Stimulated activated CD8-positive, alpha-beta memory T cell treated with anti-CD3 and anti-CD28 coated beads, Interleukin-7, amount 100 ng/mL, for 1 hour (primary cell): ENCODE measurements at places on chromosomes 2 and 18.

- DNase-seq, result no peak
Measured at GRCh38 chr18:32909798-32910561, 137.2 kb upstream of the KLHL14 start.

DNA sequence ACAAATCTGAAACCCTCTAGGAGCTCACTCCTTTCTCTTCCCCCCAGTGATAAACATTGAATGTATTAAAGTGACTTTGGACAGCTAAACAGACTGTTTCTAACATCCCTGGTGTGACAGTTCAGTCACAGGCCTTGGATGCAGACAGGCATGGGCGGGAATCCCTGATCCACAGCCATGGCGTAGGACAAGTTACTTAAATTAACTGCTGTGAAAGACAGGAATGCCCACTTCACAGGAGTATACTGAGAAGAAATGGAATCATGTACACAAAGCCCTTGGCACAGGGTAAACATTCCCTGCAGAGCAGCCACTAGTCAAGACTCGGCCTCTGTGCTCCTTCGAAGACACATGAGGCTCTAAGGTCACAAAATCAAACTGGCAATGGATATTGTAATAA lies 34.0 kb downstream of the FARSB start:
- no peak for DNase-seq

GRCh38 chr18:47316924-47317323 lies 65.5 kb upstream of the SKOR2 start:
- no peak for DNase-seq

DNA sequence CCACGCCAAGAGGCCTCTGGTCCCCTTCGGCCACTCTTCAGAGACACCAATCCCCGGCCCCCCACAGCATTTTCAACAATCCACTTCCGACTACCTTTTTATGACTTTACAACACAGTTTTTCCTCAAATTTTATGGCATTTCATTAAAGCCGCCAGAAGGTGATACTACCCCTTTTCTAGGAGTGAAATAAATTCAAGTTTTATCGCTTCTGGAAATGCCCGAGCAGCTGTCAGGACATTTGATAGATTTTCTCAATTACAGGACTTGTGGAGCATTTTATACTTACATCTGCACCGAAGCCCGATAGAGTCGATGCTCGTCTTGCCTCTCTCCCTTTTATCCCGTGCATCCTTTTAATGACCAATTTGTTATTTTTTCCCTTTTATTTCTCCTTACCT lies 108.1 kb upstream of the CREB1 start:
- no peak for DNase-seq

DNA sequence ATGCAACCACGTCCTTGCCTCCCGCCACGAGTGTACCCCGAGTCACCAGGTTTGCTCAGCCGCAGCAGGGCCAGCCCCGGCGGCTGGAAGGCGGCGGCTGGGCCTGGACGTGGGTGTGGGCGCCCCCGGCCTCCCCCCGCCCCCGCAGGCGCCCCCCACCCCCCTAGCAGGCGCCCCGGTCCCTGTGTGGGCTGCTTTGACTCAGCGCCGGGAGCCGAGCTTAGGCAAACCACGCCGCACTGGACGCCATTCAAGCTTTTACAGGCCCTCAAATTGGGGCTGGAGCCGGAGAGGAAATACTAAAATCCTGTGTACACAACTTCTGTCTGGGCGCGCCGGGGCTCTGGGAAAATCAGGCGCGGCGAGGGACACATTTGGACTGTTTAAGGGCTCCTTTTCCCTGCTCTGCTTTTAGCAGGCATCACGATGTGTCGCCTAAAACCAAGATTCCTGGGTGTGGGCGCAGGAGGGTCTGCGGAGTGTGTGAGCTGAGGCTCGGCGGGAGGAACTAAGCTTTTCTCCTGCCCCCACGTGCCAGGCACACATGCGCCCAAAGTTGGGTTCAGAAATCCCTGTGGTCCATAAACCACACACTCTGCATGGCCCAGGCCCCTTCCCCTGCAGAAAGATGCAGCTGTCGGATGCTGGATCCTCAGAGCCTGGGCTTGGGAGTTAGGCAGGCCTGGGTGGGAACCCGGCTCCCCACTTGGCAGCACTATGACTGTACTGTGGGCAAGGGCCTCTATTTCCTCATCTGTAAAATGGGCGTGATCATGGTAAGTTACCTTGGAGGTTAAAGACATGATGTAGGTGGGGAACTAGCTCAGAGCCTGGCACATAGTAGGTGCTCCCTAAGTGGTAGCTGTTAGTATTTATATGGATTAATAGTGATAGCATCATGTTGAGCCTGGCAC lies 57.6 kb downstream of the ATOH8 start:
- DNase-seq, result no peak

GRCh38 chr2:208049006-208049405 lies 23.7 kb upstream of the PLEKHM3 start:
- no peak for DNase-seq

DNA sequence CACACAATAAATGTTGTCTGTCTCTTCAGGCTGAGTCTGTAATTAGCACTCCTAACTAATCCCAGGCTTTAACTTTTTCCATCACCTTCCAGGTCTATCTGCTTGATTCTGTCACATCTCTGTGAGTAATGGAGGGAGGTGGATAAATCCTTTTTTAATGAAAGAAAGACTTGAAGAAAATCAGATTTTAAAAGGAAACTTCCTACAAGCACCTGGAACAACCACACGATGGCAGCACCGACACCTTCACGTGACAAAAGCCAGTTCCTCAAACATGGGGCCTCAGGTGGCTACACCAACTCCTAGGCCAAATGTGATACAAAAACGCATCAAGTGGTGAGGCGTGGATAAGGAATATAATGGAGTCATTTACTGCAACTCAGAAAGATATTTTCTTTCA lies 41.8 kb downstream of the TGFBRAP1 start:
- no peak for DNase-seq

- no peak for DNase-seq
Measured at GRCh38 chr18:64693766-64694165, 544.9 kb upstream of the LINC00305 start.

GRCh38 chr2:207464007-207464406 lies 65.8 kb upstream of the CREB1 start:
- no peak for DNase-seq
